NCI-H1105 (cell line): ENCODE measurements at places on chromosomes 5 and 9.

- DNase-seq = no peak
Observed at GRCh38 chr9:19568946-19569345, 160.1 kb downstream of the ACER2 start.

DNA sequence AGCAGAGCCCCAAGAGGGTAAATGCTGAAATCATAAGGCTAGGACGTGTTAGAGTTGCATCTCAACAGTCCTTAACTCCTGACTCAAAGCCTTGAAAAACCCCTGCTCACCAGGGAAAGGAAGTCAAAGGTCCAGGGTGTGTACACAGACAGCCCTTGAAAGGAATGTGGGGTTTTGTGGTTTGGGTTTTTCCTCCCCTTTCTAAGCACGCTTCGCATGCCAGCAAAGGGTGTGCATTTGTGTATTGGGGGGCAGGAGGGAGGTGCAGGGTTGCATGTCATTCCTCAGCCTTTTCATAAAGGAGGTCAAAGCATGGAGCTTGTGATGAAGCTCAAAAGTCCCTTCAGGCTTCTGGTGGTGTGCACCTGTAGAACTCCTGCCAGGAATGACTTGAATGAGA is 17.3 kb upstream of the XPA start:
- DNase-seq = no peak

GRCh38 chr9:133730994-133731715 is 7.0 kb downstream of the SARDH start:
- DNase-seq = no peak

GRCh38 chr5:78887384-78888118 is 97.6 kb downstream of the ARSB start:
- no peak for DNase-seq

- no peak for DNase-seq
Observed at GRCh38 chr5:177372034-177372896, 12.0 kb upstream of the SLC34A1 start.

DNA sequence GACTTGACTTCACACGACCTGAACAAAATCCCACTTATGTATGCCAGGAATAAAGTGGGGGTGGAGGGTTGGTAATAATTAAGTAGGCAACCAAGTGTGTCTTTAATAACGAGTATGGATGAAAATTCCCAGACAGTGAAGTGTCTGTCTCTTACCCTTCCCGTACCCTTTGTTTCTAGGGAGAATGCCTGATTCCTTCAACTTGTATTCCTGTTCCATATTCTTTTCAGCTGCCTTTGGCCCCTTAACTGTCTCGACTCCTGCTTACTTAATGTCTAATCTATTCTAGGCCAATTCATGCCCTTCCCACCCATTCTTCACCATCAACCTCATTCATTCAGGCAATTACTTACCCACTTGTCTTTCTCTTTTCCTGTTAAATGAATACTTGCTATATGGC is 380.5 kb downstream of the RAB3C start:
- no peak for DNase-seq

DNA sequence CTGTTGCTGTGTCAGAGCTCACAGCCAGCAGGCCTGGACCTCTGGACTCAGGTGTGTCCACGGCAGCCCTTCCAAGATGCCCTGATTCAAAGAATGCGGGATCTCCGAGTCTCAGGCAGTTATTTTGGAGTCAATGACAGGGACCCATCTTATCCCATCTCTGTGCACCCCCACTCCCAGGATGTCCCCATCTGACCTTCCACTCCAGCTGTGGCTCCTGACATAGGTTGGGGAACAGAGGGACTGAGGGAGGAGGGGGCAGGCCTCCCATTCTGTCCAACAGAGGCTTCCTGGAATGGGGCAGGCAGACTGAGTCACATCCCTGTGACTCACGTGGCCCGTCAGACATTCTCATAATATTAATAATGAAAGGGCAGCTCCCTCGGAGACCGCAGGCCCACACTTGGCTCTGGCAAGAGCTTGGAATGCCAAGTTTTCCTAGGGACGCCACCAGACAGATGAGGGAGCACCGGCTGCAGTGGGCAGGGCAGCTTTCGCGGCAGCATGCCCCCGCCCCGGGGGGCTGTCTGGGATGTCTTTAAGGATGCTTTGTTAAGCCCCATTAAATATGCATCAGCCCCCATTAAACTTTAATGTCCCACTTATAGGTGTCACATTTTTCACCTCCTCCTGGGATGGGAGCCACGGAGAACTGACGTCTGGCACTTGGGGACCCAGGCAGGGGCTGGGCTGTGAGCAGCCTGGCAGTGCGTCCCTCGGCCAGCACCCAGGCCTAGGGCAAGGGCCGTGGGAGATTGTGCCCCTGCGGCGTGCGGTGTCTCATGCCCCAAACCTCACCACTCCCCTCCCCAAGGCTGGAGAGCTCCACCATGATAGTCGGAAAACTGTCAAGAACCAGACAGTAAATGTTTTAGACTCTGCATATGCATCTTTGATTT is 23.6 kb upstream of the FIBCD1 start:
- DNase-seq = no peak

DNA sequence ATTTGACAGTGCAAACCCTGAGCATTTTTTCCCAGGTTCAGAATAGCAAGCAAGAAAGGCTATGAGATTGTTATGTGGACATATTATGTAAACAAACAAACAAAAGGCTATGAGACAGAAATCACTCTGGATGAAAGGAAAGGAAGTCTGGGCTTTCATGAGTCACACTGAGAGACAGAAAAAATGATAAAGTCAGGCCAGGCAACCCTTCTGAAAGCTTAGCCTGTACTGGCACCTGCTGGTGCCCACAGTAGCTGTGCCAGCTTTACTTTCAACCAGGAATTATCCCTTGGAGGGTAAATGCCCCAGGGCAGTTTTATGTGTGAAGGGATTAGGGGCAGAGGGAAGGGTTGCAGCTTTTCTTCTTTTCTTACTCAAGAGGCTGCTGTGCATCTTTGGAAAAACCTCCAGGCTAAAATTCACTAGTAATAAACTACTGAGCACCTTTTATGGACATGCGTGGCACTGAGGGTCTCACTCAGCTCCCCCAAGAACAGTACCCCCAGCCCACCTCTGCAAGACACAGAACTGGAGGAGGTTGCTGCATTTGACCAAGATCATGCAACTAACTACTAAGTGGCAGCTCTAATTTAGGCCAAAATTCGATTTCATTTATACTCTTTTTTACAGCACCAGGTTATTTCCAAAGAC is 41.7 kb downstream of the ACTL7B start:
- peak; percentile 40 for DNase-seq

DNA sequence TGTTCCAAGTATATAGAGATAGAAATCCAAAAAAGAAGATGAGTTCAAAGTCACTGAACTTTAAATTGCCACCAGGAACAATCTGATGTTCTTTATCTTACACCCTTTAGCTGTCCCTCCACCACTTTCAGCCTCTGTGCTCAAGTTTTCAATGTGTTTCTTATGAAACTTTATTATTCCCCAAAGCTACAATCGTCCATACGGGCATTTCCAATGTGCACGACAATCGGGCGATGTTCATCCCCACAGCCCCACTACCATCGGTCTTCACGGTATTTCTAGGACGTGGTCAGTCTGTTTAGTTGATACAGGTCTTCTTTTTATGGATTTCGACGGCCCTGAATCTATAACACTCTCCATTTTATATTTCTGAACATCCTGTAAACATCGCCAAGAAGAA is 238.7 kb upstream of the DAP start:
- no peak for DNase-seq

DNA sequence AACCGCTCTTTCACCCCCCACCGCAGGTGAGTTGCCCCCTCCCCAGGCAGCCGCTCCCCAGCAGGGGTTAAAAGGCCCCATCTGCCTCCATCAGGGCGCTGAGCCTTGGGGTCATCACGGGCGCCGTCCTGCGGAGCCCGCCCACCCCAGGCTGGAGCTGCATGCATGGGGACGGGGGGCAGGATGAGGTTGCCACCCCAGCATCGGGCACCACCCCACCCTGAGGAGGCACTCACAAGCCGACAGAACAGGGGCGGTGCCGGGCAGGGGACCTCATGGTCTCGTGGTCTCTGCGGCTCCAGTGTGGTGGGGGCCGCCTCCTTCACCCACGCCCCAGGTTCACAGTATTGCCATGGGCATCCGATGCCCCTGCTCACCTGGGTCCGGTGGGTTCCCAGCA is 16.5 kb downstream of the PTGES start:
- no peak for DNase-seq
